ENCODE measurements at places on chromosomes 7 and 10. TPM values are rescaled to one million over a fixed set of nuclear protein-coding genes. Genes with fewer than 3 reads are reported as not detected.

CYP26C1 gene
- total RNA-seq, result 0.08 TPM

TMEM213 gene
- total RNA-seq, result not detected

AGR3 gene
- not detected for total RNA-seq

PIK3AP1 gene
- 5.6 TPM for total RNA-seq

SVIL gene
- total RNA-seq, result 15.9 TPM

ARMC3 gene
- total RNA-seq, result not detected

KCND2 gene
- total RNA-seq, result not detected

TMEM26 gene
- total RNA-seq, result not detected

UPK3B gene
- 1.7 TPM for total RNA-seq

FOXP2 gene
- not detected for total RNA-seq

VSTM2A gene
- not detected for total RNA-seq

SVOPL gene
- not detected for total RNA-seq

POMZP3 gene
- 31.6 TPM for total RNA-seq

Measured in CD8-positive, alpha-beta T cell (primary cell).